ENCODE measurements at places on chromosomes 7 and 10. TPM values are rescaled to one million over a fixed set of nuclear protein-coding genes. Genes with fewer than 3 reads are reported as not detected.

DNA sequence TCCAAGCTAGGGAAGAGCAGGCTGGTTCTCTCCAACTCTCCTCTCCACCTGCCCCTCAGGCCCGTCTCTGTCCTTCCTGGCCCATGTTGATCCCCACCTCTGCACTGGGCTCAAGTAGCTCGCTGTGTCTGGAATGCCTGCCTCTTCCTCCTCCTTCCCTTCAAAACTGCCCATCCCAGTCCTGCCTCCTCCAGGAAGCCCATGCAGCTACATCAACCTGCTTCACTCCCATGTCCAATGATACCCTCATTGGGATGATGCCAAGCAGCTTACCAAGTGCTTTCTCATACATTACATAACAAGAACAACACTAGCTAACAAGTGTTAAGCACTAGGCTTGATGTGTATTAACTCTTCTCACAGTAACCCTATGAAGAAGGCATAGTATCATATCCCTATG lies 8.2 kb downstream of the ASB10 start:
- no peak for DNase-seq

GRCh38 chr7:8391353-8392062 lies 41.9 kb upstream of the NXPH1 start:
- peak; percentile 6 for DNase-seq

DNA sequence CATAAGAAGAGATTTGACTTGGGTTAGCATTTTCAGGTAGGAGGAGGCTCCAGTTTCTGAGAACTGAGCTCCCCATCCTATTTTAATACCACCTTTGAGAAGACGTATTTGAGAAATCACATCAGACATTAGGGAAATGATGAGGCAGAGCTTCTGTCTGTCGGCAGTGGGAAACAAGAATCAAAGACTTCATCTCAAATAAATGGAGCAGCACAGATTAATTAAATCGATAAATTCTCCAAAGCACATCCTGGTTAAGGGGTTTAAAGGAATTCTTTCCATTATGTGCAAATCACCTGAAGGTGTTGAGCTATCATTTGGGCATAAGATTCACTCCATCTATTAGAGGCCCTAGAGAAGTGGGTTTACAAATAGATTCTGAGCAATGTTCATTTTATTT lies 7.6 kb downstream of the ADARB2 start:
- DNase-seq = no peak

DNA sequence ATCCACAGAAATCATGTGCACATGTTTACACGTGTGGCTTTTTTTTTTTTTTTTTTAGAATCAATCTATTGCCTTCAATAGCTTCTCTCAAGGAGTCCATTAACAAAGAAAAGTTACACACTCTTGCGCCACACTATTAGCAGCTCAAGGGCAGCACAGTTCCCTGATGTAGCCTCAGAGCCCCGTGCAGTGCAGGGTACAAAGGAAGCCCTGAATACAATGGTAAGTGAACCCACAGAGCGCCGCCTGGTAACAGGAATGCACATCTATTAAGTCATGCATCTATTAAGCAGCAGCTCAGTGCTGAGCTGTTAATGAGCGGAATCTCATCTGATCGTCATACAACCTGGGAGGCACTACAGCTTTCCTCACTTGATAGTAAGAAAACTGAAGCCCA lies 113.7 kb upstream of the PDLIM1 start:
- no peak for DNase-seq

SPOCK2 gene
- 31.0 TPM for total RNA-seq

SYCE1 gene
- total RNA-seq = not detected

MYL10 gene
- not detected for total RNA-seq
